ENCODE measurements at places on chromosomes 7 and 10. TPM values are rescaled to one million over a fixed set of nuclear protein-coding genes. Genes with fewer than 3 reads are reported as not detected.

EBF3 gene
- 41.7 TPM for total RNA-seq

GNAI1 gene
- total RNA-seq: 84.0 TPM

TTYH3 gene
- total RNA-seq: 31.8 TPM

DNA sequence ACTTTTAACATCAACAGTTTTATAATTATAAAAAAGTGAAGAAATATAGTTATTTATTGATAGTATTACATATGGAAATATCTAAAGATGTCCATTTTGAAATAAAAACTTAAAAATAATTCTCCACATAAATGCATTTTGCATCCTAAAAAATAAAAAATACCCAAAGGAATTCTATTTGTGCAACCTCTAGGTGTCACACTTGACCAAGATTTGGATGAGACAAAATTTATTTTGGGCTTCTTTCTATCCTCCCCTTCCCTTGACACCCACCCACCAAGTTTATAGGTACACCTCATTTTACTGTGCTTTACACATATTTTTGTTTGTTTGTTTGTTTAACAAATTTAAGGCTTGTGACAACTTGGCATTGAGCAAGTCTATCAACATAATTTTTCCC lies 3.3 kb upstream of the THSD7A start:
- no peak for DNase-seq

GRCh38 chr10:112755446-112756234 lies 194.4 kb upstream of the TCF7L2 start:
- DNase-seq: no peak

DNA sequence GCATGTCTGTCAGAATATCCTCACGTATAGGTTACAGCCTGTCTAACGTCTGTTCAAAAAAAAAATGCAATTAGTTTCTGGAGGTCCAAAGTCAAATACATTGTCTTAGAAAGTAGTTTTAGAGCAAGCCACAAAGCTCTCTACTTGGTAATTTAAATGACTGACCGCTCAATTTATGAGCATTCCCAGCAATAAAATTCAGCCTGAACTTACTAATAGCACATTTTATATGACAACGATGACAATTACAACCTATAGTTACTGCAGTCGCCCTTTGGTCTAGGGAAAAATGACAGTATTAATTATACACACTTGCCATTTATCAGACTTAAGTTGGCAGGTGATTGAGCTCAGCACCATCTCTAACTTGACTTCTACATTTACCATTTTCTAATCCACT lies 425.8 kb upstream of the STEAP1 start:
- no peak for DNase-seq

ZNF804B gene
- total RNA-seq: not detected

CCZ1 gene
- 102 TPM for total RNA-seq

IFIT3 gene
- total RNA-seq: 32.0 TPM
